Stomach (tissue), 19 donors: ENCODE measurements at places on chromosomes 7 and 10. TPM values are rescaled to one million over a fixed set of nuclear protein-coding genes. Genes with fewer than 3 reads are reported as not detected.

The HOXA9 gene
- not detected for total RNA-seq

The CTAGE4 gene
- 36.5 TPM for total RNA-seq

The DENND11 gene
- total RNA-seq = 56.5 TPM

The LOXL4 gene
- total RNA-seq = 1.8 TPM

The SPDYE2 gene
- total RNA-seq = not detected

The PLAC9 gene
- 37.4 TPM for total RNA-seq

The OR6B1 gene
- total RNA-seq = not detected

The HTR5A gene
- total RNA-seq = not detected

The GPR26 gene
- not detected for total RNA-seq

DNA sequence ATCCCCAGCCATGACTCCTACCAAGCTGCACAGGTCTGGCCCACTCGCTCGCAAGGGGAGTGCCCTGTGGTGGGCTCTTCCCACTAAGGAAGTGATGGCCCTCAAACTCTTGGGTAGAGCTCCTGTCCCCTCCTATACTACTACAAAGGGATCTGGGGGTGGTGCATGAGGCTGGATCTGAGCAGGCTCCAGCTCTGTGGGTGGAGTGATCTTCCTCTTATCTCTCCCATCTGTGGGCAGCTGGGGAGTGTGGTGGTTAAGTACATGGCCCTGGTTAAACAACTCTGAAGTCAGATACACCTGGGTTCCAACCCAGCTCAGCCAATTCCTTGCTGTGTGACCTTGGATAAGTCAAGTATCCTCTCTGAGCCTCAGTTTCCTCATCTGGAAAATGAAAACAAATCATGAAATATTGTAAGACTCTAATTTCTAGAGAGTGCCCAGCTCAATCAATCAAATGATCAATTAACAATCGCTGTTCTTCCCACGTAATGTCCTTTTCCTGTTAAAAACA, 17.4 kb downstream of the DDIT4 start:
- DNase-seq = no peak

GRCh38 chr10:110137142-110137545, 70.3 kb upstream of the MXI1 start:
- DNase-seq = peak; percentile 87

- no peak for DNase-seq
These were observed 46.3 kb downstream of the INSYN2A start for GRCh38 chr10:127150136-127150535.

DNA sequence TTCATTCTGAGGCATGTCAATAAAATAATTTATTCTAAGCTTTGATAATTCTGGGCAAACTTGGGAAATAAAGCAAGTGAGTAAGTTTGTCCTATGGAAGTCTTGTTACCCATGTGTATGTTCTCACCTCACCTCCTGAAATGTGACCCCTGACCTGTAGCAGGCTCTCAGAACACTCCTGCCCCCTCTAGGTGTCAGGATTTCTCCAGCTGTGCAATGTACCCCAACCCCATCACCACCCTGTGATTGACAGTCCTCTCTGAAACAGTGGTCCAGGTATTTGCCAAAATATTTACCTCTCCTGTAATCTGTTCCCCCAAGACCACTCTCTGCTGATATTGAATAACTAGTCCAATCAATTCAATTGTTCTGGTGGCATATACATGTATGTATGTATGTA, 122.6 kb upstream of the PTER start:
- no peak for DNase-seq

GRCh38 chr10:126027692-126028091, 131.3 kb downstream of the FANK1 start:
- DNase-seq = no peak

GRCh38 chr10:51106311-51106945, 32.1 kb downstream of the PRKG1 start:
- DNase-seq = no peak

DNA sequence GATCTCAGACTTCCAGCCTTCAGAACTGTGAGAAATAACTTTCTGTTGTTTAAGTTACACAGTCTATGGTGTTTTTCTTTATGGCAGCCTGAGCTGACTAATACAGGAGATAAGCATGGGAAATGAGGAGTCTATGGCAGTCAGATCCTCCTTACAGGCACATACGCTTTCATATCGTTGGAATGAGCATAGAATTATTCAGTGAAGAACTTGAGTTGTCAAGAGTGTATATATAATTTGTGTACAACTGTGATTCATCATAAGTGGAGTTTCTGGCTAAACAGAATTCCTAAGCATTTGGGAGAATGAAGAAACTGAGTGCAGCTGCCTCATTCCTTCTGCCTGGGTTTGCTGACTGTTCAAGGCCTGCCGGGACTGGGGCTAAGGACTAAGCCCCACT, 516.7 kb downstream of the ADRA2A start:
- no peak for DNase-seq

DNA sequence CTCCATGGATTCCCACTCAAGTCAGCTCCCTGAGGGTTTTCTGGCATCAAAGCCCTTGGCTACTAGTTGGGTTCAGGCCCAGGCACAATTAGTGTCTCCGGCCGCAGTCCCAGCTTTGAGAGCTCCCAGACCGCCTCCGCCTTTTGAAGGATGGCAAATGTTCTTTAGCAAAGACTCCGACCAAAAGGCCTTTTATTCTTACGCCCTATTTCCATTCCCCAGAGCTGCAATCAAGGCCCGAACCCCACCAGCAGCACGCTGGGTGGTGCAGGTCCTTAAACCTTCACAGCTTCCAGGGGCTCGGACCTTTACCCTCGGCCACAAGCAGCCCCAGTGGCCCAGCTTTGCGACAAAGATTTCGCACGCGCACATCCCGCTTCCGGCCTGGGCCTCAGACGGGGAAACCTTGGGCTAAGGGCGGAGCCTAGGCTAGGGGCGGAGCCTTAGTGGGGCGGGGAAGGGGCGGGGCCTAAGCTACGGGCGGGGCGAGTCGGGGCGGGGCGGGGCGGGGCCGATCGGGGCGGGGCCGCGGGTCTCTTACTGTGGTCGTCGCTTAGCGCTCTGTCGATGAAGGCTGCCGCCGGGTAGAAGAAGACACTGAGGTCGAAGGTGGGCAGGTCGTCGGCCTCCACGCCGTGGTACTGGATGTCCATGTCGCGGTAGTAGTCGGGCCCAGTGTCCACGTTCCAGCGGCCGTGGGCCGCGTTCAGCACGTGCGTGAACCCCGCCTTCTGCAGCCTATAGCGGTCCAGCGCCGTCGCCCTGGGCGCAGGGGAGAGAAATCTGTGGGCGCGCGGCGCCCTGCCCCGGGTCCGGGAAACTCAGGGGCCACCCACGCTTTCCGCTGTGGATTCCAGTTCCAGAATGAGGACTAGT, 68.0 kb upstream of the SAMD8 start:
- DNase-seq = peak; percentile 38

DNA sequence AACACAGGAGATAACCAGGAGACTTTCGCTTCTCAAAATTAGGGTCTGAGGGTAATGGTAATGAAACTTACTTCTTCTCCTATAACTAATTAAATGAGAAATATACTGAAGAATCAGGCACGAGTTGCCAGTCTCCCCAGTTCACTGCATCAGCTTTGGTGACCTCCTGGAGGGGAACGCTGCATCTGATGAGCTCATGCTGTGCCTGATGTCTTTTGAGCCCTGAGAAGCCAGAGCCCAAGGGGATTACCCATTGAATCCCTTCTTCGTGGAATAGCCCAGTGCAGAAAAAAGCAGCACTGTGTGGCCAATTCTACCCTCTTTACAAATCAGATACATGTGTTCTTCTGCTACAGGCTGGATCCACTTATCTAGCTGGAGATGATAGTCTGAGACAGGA, 45.1 kb downstream of the CYP2C9 start:
- DNase-seq = no peak

DNA sequence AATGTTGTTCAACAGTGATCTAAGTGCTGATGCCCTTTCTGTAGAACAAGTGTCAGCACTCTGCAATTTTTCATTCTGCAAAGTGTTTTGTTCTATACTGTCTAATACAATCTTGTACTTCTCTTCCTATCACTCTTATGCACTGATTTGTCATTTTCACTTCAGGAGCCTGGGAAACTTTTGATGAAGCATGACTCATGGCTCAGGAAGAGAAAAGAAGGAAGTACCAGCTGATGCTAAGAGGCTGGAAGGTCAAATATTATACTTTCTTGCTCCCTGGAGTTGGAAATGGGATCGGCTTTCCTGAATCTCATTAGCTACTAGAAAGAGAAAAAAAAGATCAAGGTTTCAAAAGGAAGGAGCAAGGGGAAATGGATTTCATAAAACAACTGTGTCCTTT, 45.8 kb downstream of the DGKI start:
- DNase-seq = no peak

- no peak for DNase-seq
These were observed 268.2 kb downstream of the PLXDC2 start for GRCh38 chr10:20084451-20084850.

DNA sequence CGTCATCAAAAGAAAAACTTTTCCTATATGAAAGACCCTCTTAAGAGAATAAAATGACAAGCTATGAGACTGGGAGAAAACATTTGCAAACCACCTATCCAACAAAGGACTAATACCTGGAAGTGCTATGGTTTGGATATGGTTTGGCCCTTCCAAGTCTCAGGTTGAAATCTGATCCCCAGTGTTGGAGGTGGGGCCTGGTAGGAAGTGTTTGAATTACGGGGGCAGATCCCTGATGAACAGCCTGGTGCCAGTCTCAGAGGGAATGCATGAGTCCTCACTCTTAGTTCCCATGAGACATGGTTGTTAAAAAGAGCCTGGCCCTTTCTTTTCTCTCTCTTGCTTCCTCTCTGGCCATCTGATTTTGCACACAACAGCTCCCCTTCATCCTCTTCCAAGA, 6.3 kb downstream of the ALDH18A1 start:
- DNase-seq = no peak

- no peak for DNase-seq
These were observed 385.7 kb downstream of the TNS3 start for GRCh38 chr7:47196106-47196645.

- no peak for DNase-seq
These were observed 185.9 kb downstream of the MAD1L1 start for GRCh38 chr7:2046581-2047565.

GRCh38 chr7:54864663-54865062, 105.7 kb upstream of the SEC61G start:
- DNase-seq = no peak

GRCh38 chr7:149838992-149839408, 825 bp downstream of the ZNF862 start:
- no peak for DNase-seq

DNA sequence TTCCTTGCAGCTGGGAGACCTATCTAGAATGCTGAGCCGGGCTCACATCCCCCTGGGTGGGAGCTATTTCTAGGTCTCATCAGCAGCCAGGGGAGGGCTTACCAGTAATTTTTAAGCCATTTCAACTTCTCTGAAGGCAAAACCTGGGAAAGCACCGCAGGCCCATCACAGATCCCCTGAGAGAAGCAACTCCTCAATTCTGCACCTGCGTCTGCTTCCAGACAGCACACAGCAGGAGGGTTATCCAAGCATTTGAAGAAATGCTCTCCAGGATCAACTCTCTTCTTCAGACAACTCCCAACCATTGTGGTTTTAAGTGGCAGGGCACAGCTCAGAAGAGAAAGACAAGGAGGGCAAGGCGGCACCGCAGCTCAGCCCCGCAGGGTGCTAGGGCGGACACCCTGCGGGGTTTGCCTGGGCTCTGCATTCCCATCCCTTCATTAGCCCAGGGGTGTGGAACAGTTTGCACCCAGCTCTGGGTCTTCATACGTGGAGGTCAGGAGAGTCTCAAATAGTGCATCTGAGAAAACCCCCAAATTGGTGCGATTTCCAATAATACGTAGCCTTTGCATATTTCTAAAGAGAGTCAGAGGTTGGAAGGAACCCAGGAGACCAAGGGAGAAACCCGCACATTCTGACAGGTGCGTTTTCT, 618.7 kb downstream of the DNAJB6 start:
- DNase-seq = peak; percentile 24

DNA sequence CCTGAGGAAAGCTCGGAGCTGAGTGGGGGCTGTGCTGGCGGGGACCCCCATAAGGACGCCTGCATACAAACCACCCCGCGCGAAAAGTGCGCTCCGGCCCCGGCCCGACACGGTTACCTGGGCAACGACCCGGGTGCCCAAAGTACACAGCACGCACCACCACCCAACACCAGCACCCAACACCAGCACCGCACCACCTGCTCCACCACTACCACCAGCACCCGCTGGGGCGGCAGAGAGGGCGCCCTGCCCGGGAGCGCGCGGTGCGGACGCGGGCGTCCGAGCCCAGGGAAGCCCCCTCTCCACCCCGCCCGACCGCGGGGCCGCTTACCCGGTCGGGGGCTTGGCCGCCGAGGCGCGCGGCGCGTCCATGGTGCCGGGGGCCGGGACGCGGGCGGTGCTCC, 345 bp downstream of the COBL start:
- DNase-seq = peak; percentile 65

DNA sequence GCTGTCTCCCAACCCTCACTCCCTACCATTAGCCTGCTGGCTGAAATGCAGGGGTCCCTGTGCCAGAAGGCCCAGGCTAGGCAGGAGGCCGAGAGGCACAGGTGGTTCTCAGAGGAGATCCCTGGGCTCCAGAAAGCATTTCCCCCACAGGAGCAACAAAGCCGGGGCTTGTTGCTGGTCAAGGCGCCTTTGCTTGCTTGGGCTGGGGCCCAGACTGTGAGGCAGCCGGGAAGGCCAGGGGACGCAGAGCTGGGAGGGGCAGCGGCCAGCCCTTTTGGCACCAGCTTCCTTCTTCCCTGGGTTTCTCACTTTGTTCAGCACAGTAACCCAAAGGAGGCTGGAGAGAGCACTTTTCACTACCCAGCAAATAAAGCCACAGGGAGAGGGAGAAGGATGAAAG, 48.6 kb downstream of the FBXW4 start:
- peak; percentile 22 for DNase-seq

DNA sequence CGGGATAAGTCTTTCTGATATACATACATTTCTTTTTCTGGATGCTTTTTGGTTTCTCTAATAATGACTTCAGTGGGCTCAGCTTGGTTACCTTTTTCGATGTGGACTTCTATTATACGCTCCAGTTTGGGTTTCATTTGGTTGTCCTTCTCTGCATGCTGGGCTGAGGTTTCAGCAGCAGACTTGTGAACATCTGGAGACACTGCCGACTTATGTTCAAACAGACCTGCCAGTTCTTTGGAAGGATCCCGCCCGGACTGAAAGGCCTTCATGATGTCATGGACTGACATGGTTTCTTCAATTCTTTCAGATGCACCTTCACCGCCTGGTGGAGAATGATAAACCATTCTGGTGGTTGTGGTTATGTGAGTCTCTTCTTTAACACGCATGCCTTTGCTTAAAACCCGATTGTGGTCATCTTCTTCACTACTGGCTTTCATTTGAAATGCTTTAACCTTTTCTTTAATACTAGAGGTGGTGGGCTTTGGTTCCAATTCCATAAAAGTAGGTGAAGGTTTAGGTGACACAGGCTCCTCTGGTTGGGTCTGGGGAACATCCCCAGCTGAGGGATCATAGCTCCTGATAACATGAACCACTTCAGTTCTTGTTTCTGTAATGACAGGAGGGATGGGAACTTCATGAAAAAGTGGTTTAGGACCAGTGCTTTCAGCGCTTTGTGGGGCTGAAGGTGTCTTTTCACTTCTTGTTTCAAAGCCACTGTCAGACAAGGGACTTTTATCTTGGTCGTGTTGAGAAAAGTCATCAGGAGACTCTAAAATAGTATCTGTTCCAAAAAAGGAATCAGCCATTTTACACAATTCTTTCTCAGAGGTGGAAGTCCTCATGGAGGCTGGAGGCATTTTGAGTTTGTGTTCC, 167.7 kb upstream of the CCDC6 start:
- no peak for DNase-seq

GRCh38 chr10:15361131-15361530, 10.0 kb downstream of the FAM171A1 start:
- no peak for DNase-seq
